ENCODE measurements at places on chromosomes 6 and 20.

DNA sequence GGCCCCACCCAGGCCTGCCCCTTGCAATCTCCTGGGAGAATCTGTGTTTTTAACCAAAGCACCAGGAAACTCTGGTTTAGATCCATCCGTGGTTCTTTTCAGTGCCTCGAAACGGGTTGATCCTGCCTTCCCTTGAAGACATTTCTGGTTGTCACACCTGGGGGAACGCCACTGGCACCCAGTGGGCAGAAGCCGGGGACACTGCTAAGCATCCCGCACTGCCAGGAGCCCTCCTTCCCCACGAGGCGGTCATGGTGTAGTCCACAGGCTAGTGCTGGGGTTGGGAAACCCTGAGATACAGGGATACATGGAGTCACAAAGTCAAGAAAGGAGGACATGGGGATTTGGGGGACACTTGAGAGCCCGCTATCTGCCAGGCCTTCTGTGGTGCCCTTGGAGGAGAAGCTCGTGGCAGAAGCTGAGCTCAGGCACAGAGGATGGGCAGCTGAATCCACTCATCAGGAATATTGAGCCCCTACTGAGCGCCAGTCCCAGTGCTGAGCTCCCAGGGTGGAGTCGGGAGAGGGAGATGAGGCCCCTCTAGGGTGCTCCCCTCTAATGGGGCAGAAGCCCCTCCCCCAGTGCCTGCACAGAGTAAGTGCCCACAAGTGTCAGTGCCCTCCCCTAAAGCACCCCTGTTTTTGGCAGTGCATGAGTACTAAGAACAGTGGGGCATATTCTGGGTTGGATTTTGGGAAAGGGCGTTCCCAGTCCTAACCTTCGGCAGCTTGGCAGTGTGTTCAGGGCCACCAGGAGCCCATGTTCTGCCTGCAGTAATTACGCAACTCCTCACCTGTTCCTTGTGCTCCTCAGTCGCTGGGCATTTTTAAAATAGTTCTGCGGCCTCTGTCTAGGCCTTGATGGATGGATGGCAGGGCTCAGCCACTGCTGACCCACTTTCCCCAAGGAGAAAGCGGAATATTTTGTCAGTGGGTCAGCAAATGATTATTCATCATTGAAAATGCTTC, 25.6 kb upstream of the PHACTR3 start:
- DNase-seq: no peak

GRCh38 chr6:153167061-153167891, 36.2 kb upstream of the RGS17 start:
- no peak for DNase-seq

DNA sequence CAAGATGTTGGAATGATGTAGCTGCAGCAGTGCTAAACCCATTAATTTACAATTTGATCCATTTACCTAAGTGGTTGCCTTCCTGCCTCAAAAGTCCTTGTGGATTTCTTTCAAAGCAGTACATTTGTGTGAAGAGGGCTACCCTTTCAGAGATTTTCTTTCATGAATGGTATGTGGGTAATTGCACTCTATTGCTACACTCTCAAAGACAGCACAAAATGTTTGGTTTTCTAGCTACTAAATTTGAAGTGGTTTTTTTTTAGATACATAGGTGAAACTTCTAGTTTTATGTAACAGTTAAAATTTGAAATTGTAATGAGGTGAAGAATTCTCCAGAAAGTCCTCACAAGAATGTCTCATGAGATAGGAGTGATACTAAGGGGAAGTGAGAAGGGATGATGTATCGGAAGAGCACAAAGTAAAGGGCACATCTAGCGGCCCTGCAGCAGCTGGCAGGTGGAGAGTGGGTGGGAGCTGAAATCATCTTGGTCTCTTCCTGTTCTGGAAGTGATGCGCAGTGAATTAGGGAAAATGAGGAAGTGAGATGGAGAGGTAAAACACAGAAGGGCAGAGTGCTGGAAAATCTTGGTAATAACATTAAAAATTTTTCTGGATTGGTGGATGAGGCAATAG, 236.8 kb upstream of the MAN1A1 start:
- no peak for DNase-seq

DNA sequence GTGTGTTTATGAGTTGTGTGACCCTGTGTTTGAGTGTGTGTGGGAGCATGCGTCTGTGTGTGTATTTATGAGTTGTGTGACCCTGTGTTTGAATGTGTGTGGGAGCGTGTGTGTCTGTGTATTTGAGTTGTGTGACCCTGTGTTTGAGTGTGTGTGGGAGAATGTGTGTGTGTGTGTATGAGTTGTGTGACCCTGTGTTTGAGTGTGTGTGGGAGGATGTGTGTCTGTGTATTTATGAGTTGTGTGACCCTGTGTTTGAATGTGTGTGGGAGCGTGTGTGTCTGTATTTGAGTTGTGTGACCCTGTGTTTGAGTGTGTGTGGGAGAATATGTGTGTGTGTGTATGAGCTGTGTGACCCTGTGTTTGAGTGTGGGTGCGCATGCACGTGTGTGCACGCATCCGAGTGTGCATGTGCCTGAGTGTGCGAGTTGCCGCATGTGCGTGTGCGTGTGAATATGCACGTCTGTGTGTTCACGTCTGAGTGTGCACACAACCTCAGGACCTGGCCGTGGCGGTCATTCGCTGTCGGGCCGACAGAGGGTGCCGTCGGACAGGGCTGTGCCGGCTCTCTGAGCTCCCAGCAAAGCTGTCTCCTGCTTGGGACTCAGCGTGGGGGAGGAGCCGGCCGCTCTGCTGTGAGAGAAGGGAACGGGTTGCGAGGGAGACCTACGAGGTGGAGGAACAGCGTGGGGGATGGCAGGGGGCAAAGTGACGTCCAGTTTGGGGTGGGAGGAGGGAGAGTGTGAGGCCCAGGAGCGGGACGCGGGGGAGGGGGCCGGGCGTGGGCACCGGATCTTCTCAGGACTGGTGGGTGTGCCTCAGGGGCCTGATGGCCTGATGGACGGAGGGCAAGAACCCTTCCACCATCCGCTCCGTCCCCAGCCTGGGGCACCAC, 19.7 kb downstream of the SLC17A9 start:
- peak; percentile 76 for DNase-seq

- DNase-seq: no peak
Observed at GRCh38 chr20:3404402-3404801, 3.1 kb downstream of the DNAAF9 start.

DNA sequence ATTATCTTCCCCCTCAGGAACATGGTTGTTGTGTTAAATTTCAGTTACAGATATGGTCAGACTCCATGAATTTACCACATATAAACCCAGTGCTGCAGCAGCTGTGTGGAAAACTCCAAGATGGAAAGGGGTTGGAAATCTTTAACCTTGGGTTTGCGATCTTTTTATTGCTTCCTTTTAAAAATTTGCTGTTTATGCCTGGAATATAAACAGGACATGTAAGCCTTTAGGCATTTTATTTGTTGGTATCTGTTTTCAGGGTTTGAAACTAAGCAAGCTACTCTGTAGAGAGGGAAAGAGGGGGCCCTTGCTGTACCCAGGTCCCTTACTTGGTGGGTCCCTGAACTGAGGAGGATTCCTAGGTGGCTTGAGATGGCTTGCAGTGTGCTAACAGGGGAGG, 778 bp downstream of the PKIG start:
- no peak for DNase-seq

DNA sequence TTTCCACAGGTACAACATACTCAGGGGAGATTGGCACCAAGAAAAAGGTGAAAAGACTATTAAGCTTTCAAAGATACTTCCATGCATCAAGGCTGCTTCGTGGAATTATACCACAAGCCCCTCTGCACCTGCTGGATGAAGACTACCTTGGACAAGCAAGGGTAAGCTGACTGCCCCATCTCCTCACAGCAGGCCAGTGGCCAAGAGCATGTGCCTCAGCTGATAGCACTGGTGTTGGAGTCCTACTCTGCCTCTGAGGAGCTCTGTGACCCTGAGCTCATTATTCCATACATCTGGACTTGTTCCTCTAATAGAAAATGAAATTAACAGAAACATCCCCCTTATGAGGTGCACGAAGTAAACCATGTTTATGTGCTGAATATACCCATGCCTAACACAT, 102.8 kb downstream of the MTFR2 start:
- DNase-seq: no peak

DNA sequence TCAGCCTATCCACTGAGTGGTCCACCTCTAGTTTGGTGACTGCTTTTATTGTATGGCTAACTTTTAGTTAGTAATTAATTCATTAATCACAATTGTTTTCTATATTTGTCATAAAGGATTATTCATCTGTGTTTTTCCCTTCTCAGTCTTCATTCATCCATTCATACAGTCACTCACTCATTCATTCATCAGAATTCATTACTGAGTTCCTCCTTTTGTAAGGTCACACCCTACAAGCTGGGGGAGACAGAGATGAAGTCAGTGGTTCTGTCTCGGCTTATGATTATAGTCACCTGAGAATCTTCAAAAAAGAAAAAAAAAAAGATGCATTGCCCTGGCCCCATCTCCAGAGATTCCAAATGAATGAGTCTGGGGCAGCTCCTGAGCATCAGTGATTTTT, 257.1 kb downstream of the ADGB start:
- no peak for DNase-seq
